Pancreas (tissue), 10 donors: ENCODE measurements at places on chromosomes 2 and 18. TPM values are rescaled to one million over a fixed set of nuclear protein-coding genes. Genes with fewer than 3 reads are reported as not detected.

PTPRN gene
- 81.7 TPM for total RNA-seq

CD8B2 gene
- total RNA-seq: not detected

IL18RAP gene
- total RNA-seq: 0.19 TPM

DNA sequence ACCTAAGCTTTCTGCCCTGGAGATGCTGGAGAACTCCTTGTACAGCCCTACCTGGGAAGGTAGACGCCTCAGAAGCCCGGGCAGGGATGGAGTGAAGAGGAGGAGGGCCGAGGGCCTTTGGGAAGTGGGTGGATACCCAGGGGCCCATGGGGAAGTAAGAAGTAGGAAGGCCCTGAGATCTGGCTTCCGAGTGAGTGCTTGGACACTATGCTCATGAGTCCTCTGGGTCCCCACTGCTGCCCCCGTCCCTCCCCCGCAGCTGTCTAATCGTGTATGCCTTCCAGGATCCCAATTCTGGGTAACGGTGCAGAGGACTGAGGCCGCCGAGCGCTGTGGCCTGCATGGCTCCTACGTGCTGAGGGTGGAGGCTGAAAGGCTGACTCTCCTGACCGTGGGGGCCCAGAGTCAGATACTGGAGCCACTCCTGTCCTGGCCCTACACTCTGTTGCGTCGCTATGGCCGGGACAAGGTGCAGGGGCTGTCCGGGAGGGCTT lies 1.1 kb downstream of the DOK1 start:
- no peak for DNase-seq

GRCh38 chr2:224562831-224563230 lies 22.3 kb downstream of the CUL3 start:
- DNase-seq: no peak

DNA sequence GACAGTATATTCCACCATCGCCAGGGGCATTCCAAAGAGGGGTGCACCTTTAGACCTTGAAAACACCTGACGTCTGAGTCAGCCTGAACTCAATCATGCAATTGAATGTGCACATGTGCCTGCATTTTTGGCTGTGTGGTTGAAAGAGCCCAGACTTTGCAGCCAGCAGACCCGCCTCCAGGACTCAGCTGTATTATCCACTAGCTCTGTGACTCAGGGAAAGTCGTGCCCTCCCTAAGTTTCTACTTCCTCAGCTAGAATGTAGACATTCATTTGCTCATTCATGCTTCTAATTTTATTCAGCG lies 94.2 kb downstream of the LRRC30 start:
- no peak for DNase-seq
